Stimulated activated CD8-positive, alpha-beta memory T cell treated with anti-CD3 and anti-CD28 coated beads, Interleukin-4, amount 100 ng/mL, for 24 hours (primary cell): ENCODE measurements at places on chromosomes 6 and 20.
A peak's percentile ranks its signal among the peaks of the same experiment; 100 is the strongest.

DNA sequence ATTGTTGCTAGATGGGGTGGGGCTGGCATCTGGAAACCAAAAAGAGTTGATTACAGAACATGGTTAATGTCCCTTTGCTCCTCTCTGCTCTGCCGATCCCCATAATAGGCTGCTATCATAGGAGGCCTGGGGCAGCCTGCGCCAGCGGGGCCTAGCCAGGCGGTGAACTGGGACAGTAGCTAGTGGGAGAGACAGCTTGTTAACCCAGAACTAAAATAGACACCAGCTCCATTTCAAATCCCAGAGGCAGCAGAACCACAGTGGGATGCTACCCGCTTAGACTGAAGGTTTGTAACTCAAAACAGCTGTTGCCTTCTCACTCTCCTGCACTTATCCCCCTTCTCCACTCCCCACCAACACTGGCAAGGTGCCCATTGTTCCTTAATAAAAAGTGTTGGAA is 98.5 kb downstream of the SSR1 start:
- DNase-seq: no peak

- no peak for DNase-seq
Measured at GRCh38 chr6:131049608-131050007, 13.4 kb downstream of the EPB41L2 start.

- no peak for DNase-seq
Measured at GRCh38 chr6:94005835-94006234, 586.5 kb upstream of the EPHA7 start.

DNA sequence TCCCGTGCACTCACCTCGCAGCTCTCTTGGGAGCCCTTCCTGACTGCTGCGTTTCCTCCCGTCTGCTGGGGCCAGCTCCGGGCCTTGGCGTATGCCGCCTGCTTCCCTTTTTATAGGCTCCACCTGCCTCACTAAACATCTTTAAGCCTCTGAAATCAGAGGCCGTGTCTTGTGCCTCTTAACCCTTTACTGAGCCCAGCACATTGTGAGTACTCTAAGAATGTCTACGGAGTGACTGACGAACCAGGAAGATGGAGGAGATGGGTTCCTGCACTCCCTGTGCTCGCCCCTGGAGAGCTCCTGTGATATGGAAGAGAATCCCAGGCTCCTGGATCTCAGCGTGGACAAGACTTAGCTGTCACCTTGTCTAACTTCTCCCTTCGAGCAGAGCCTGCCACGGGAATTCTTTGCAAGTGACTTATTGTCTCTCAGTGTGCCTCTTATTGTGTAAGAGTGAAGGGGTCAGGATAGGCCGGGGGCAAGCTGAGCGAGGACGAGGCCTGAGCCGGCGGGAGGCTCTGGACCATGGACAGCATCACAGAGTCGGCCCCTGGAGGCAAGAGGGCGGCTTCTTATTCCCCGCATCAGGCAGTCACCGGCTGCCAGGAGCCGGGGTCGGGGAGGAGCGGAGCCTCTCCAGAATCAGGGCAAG is 70.9 kb upstream of the CCDC167 start:
- no peak for DNase-seq

DNA sequence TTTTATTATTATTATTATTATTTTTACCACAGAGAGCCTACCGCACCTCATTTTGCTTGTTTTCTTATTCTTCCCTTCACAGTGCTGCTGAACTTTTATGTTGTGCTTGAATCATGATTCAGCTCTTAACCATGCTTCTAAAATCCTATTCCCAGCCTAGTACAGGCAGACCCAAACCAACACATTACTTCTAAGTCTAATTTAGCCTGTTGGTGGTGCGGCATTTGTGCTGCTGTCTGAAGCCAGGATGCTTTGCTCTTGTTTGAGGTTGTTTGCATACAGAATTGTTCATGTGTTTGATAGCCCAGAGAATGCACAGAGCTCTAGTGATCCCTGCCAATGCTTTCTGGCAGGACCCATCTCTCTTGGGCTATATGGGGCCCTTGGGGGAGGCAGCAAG is 213.5 kb upstream of the KCNG1 start:
- DNase-seq: no peak

GRCh38 chr6:33693186-33694105 is 18.1 kb downstream of the UQCC2 start:
- no peak for DNase-seq

GRCh38 chr20:48530957-48531356 is 296.8 kb downstream of the PREX1 start:
- no peak for DNase-seq

- DNase-seq: no peak
Measured at GRCh38 chr6:3217286-3217685, 10.2 kb downstream of the TUBB2B start.

- no peak for DNase-seq
Measured at GRCh38 chr6:85660181-85660611, 17.5 kb upstream of the SYNCRIP start.

- DNase-seq: no peak
Measured at GRCh38 chr6:113881478-113881980, 24.4 kb downstream of the MARCKS start.

DNA sequence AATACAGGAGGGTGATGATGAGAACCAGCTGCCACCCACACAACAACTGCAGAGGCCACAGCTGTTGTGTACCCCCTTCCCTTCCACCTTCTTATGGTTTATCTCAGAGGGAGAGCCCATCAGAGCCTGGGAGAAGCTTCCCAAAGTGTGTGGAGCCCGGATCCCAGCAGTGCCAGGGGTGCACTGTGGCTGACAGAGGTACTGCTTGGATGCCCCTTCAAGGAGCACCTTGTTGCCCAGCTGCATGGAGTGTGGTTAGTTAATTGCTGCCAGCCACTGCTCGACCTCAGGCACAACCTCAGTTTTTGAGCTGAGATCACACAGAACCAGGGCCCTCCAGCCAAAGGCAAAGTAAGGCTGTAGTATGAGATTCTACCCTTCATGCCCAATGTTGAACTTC is 13.0 kb downstream of the PI3 start:
- DNase-seq: no peak

DNA sequence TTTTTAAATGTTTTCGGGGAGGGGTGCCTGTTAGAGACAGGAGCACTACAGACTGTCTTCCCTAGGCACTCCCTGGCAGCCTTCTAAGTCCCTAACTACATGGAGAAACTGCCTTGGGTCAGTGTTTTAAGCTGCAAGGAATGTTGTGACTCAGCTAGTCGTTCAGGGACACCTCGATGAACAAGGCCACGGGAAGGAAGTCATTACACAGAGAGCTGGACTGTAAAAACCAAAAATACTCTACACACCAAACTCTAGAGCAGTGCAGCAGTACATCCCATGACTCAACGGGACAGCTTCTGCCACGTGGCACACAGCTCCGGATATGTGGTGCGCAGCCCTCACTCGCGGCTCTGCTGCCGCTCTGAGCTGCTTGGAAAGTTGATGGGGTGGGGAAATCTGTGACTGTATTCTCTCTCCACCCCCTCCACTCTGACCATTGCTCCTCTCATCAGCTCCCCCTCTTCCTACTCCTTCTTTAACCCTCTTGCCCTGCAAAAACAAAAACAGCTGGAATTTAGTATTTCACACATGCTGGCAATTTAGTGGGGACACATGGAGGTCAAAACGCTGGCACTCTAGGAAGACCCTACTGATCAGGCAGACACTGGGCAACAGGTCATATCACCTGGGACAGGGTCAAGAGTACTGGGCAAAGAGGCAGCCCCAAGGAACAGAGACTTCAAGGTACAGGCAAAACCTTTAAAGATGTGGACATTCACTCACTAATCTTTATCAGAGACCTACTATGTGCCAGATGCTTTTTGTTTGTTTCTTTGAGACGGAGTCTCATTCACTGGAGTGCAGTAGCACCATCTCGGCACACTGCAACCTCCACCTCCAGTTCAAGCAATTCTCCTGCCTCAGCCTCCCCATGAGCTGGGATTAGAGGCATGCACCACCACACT is 10.9 kb upstream of the LPIN3 start:
- peak; percentile 42 for DNase-seq

- no peak for DNase-seq
Measured at GRCh38 chr6:136930528-136930927, 8.4 kb downstream of the SLC35D3 start.

- no peak for DNase-seq
Measured at GRCh38 chr6:122790423-122791309, 1.6 kb downstream of the SMPDL3A start.

- DNase-seq: no peak
Measured at GRCh38 chr6:133635447-133635846, 253.5 kb upstream of the TCF21 start.

DNA sequence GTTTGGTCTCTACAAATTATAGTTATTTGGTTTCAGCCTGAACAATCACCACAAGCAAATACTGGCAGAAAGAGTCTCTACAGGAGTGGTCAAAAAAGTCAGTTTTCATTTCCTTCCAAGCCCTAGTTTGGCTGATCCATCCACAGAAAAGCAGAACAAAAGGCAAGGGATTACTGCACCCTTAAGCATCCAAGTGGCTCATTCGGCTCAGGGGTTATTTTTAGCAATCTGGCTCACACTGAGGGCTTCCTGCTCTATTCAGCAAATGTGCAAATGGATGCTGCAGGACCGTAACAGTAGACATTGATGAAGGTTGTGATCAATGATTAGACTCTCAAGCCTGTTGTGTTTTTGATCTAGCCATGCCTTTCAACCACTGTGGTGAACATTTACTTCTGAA is 62.2 kb upstream of the FABP7 start:
- no peak for DNase-seq

DNA sequence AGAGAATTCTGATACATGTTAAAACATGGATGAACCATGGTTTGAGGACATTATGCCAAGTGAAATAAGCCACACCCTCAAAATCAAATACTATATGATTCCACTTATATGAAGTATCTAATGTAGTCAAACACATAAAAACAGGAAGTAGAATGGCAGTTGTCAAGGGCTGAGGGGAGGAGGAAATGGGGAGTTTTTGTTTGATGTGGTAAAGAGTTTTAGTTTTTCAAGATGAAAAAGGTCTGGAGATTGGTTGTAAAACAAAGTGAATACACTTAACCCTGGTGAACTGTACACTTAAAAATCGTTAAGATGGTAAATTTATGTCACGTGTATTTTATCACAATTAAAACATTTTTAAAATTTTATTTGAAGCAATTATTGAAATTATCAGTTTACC is 127.4 kb upstream of the GRIK2 start:
- no peak for DNase-seq

GRCh38 chr6:37280162-37280887 is 22.4 kb upstream of the TMEM217 start:
- no peak for DNase-seq

GRCh38 chr6:53343092-53343491 is 5.7 kb downstream of the ELOVL5 start:
- DNase-seq: no peak

- DNase-seq: no peak
Measured at GRCh38 chr6:120854583-120854982, 479.7 kb downstream of the TBC1D32 start.

DNA sequence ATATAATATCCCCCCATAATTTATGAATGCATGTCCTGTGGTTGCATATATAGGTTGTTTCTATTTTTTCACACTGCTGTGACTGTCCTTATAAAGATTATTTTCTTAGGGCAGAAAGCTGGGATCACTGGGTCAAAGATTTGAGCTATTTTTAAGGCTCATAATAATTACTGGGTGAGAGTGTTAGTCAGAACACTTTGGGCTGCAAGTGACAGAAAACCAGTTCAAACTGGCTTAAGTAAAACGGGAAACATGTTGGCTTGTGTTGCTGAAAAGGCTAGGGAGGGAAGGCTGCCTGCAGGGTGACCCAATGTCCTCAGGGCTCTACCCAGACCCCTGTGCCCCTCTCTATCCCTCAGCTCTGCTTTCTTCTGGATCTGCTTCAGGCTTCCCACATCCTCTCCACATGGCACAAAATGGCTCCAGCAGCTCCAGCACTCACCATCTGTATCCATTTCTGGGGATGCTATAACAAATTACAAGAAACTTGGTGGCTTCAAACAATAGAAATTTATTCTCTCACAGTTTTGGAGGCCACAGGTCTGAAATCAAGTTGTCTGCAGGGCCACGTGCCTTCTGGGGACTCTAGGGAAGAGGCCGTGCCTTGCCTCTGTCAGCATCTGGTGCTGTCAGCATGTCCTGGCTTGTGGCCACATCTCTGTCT is 33.1 kb upstream of the MLN start:
- no peak for DNase-seq

DNA sequence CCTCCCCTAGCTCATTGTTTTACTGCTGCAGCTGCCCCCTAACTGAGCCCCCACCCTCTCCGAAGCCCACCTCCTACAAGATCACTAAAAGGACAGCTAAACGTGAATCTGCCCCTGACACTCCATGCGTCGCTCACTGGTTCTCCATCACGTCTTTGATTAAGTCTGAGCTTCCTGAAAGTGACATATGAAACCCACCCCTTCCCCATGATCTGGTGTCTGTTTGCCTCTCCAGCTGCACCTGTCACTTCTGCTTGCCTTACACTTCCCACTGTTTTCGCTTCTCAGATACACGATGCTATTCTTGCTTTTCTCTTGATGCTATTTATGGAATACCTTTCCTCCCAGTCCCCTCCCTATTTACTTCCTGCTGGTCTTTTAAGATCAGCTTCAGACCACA is 8.0 kb upstream of the PERP start:
- DNase-seq: no peak

GRCh38 chr6:28587746-28588075 is 62.0 kb downstream of the GPX5 start:
- no peak for DNase-seq

GRCh38 chr6:152566103-152566875 is 70.9 kb downstream of the SYNE1 start:
- DNase-seq: no peak

DNA sequence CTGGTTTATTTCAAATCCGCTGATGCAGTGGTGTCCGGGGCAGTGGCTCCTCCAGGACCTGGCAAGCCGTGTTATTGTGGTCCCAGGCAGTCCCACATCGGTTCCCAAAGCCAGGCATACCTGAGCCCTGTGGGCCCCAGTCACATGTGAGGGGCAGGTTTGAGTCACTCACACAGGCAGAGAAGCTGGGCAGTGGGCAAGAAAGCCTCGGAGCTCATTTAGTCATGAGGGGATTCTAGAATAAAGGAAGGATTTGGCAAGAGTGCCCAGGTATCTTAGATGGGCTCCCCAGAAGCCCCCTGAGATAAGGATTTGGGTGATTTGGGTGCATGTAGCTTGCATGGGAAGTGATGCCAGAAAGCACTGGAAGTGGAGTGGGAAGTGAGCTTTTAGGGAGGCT is 37.3 kb downstream of the SYNDIG1 start:
- DNase-seq: no peak

- peak; percentile 44 for DNase-seq
Measured at GRCh38 chr6:35583893-35584688, 71.4 kb upstream of the TULP1 start.

- no peak for DNase-seq
Measured at GRCh38 chr6:156697225-156697830, 79.8 kb upstream of the ARID1B start.

GRCh38 chr20:62914970-62915457 is 11.3 kb downstream of the DIDO1 start:
- no peak for DNase-seq

- DNase-seq: no peak
Measured at GRCh38 chr20:56715902-56716519, 86.9 kb downstream of the TFAP2C start.

GRCh38 chr6:154039231-154039842 is at the start of gene OPRM1:
OPRM1 (plus strand) TSS chr6:154039240; CDS start chr6:154039545, 305 bp downstream.
- peak; percentile 2 for DNase-seq

GRCh38 chr6:33028220-33028849 is 18.9 kb upstream of the HLA-DOA start:
- DNase-seq: no peak

GRCh38 chr6:14046476-14047068 is 71.0 kb upstream of the CD83 start:
- DNase-seq: peak; percentile 9
